GM03348 (cell line): ENCODE measurements at places on chromosomes 1 and 21.

- DNase-seq, result no peak
Measured at GRCh38 chr1:97254731-97255463, 533.3 kb downstream of the PTBP2 start.

DNA sequence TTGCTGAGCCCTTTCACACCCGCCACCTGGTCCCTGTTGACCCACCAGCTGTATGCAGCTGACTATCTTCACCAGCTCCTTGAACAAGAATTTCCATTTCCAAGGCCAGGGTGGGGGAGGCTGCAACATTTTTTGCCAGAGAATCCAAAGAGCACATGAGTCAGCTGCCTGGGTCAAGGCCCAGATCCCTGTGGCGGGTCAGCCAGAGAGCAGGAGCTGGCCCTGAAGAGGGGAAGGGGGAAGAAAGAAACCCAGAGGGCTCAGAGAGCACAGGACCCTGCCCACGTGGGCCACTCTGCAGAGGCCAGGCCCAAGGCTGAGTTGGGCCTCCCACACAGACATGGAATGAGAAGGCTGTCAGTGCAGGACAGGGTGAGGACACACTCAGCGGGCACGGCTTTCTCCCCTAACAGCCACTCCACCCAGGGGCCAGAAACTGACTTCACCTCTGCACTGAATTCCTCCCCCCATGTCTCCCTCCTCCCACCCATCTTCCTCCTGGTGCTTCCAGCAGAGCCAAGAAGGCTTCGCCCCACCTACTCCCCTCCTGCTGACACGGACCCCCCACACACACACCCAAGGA lies 28.9 kb downstream of the S100A6 start:
- peak; percentile 89 for DNase-seq

- DNase-seq, result no peak
Measured at GRCh38 chr1:35825255-35825654, 17.4 kb downstream of the AGO4 start.

DNA sequence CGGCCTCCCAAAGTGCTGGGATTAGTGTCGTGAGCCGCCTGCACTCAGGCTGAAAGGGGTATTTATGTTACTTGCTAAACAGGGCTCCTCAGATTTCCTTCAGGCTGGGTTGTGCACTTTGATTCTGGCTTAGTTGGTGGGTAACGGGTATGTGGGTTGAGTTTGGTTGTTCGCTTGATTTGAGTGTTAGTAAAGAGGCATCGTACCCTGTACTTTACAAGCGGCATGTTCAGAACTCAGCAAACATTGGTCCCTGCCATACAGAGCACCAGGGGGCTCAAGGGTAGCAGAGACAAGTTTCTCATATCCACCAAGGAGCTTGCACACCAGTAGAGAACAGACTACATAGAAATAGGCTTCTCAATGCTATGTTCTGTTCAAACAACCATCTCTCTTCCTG lies 147.8 kb downstream of the PGBD5 start:
- DNase-seq, result no peak

GRCh38 chr1:175385316-175385715 lies 192.7 kb upstream of the KIAA0040 start:
- no peak for DNase-seq

- DNase-seq, result no peak
Measured at GRCh38 chr1:209854196-209854595, 26.4 kb downstream of the UTP25 start.

- DNase-seq, result no peak
Measured at GRCh38 chr1:231171623-231172197, 9.9 kb downstream of the TRIM67 start.

DNA sequence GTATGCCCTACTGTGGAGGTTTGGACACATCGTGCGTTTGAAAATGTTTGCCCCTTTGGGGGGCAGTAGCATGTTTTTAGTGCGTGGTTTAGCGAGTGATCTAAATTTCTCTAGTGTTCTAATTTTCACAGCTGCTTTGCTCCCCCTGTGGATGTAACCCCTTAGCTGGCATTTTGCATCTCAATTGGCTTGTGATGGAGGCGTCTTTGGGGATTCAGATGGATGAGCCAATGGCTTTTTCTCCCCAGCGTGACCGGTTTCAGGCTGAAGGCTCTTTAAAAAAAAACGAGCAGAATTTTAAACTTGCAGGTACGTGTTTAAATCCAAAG lies 836 bp downstream of the CDC7 start:
- DNase-seq, result peak; percentile 36

GRCh38 chr1:154568157-154568815 lies 708 bp downstream of the CHRNB2 start:
- no peak for DNase-seq

DNA sequence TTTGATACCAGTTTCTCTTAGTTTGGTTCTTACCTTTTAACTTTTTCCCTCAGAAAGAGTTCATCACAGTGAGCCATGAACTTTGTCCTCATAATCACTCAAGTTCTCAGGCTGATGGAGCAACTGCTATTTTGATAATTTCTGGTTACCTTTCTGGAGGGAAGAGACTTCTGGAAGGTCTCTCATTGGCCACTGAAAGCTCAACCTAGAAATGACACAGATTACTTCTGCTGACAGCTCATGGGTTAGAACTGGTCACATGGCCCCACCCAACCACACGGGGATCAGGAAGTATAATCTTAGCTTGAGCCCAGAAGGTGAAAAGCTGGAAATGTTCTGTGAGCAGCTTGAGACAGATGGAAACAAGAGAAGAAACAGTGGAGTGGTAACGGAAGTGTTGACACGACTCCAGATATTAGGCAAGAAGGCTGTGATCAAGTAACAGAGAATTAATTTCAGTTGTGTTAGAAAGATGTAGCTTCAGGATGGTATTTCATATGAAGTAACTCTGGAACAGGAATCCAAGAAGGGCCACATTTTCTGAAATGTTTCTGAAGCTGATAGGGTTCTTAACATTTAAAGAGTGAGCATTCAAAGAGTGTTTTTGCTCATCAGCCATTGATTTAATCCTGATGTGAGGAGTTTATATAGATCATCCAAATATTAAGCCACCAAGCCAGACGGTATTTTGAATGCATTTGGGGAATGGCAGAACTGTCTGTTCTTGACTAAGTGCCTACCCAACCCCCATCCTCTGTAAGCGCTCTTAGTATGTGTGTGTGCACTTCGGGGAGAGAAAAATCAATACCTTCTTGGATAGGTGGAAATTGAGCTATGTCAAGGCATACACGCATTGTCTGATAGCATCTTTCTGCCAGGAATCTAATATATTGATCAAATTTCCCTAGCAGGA lies 21.9 kb upstream of the XPR1 start:
- DNase-seq, result peak; percentile 61
